ENCODE measurements at places on chromosomes 1 and 21. TPM values are rescaled to one million over a fixed set of nuclear protein-coding genes. Genes with fewer than 3 reads are reported as not detected.

GRCh38 chr1:236687273-236687672 lies 974 bp downstream of the ACTN2 start:
- no peak for DNase-seq

GRCh38 chr21:35239811-35240219 lies 190.7 kb upstream of the RUNX1 start:
- DNase-seq, result no peak

The DNASE2B gene
- total RNA-seq, result not detected

The OVAAL gene
- not detected for total RNA-seq

DNA sequence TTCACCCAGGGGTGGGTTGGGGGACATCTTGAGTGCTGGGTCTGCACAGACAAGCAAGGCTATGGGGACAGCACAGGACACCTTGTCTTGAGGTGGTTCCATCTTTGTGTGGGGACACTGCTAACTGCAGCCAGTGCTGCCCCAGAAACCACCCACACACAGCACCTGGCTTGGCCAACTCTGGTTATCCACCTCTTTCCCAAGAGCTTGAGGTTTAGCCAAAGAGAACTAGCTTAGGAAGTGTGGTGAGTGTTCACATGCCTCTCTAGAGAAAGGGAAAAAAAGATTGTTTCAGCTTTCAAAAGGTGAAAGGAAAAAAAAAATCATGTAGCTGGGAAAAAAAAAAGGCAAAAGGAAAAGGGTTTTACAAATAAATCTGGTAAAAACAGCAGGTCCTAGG lies 32.4 kb downstream of the BCAR3 start:
- no peak for DNase-seq

DNA sequence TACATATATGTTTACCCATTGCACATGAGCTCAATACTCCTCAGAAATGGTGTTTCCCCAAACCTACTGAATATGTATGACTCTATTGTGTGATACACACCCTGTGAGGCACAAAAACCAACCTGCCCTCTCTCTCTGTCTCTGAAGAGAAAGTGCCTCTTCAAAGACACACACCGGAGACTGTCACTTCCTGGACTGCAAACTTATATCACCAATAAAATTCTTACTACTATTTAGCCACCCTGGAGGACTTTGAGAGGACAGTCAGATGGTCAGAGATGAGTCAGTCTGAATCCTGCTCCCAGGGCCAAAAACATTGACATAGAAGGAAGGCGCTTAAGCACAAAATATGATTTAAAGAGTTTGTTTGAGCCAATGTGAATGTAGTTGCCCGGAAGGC lies 110.4 kb downstream of the PPIAL4G start:
- DNase-seq, result peak; percentile 60

GRCh38 chr1:84506002-84506728 lies at the start of the genes GNG5 and SPATA1:
TSS of gene GNG5 (minus strand) at chr1:84506581. CDS start at chr1:84506091, 490 bp downstream.
TSS of gene SPATA1 (plus strand) at chr1:84506386. CDS start at chr1:84516360, 9,974 bp downstream.
- peak; percentile 98 for DNase-seq

GRCh38 chr1:31345635-31346034 lies 27.2 kb downstream of the FABP3 start:
- no peak for DNase-seq

- DNase-seq, result no peak
These were observed 402.4 kb downstream of the OMA1 start for GRCh38 chr1:58143972-58144697.

DNA sequence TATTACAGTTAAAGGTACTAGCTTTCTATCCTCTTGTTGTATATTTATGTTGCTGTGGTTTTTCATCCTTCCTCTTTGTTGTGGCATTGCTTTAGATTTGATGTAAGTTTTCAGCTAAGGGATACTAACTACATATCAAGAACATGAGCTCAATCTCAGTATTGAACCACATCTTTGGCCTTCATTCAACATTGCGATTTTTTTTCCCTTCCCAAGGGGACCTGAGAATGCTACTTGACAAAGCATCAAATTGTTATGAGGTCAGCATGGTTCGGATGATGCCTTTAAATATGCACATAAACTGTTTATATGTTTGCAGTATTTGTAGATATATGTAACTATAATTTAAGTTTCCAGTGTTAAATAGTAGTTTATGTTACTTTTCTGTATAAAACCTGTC lies 31.7 kb upstream of the GPR88 start:
- DNase-seq, result no peak

DNA sequence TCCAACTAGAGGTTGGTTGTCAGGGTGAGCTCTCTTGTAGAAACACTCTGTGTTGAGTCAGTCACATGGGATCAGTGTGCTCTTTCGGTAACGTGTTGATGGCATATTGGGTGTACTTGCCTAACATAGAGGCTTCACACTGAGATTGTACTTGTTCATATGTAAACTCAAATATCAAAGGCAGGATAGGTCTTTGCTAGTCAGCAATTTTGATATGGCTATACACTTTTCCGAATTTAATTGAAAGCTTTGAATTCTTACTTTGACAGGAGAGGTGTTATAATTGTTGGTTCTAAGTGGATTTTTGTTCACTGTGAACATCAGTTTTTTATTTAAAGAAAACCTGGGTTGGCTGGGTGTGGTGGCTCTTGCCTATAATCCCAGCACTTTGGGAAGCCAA lies 16.4 kb upstream of the TGFB2 start:
- DNase-seq, result no peak

GRCh38 chr1:114564141-114564540 lies 17.3 kb downstream of the BCAS2 start:
- DNase-seq, result no peak

GRCh38 chr1:246537887-246538286 lies 28.2 kb downstream of the TFB2M start:
- no peak for DNase-seq

GRCh38 chr1:56074007-56074651 lies 505.2 kb downstream of the PLPP3 start:
- DNase-seq, result no peak

The WNT9A gene
- total RNA-seq, result 0.28 TPM

DNA sequence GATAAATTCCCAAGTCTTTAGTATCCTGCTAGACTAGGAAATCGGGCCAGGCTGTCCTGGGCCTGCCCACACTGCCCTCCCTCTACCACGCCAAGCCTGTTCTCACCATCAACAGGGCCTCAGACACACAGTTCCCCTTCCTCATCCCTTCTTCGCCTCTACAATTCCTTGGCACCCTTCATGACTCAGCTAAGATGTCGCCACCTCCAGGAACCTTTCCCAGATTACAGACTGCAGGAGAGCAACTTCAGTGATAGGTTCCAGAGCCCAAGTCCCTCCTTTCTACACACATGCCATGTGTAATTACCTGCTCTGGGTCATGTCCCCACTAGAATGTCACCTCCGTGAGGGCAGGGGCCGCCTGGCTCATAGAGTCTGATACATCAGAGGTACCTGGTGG lies 3.3 kb downstream of the RIMS3 start:
- no peak for DNase-seq

The VWA5B1 gene
- 0.22 TPM for total RNA-seq

The HPCAL4 gene
- total RNA-seq, result 0.35 TPM

DNA sequence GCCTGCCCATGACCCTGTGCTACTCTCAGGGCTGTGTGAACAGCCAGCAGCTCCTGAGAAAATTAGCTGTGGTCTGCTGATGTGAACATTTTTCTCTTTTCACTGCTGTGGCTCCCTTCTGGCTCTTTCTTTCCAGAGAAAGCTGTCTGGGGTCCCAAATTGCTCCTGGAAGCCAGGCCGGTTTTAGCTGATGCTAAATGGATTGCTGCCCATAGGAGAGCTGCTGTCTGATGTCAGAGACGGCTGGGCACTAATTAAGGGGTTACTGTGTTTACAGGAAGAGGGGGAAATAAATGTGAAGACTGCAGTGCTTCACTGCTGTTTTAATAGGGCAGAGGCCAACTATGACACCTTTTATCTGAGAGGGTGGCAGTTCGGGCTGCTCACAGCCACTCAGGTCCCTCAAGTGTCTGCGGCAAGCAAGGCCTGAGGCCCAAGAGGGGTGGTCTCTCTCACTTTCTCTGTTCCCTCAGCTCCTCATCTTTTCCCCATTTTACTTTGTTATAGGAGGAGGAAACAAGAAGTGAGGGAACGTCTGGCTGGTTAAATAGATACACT lies 106.0 kb upstream of the GNG12 start:
- DNase-seq, result no peak

DNA sequence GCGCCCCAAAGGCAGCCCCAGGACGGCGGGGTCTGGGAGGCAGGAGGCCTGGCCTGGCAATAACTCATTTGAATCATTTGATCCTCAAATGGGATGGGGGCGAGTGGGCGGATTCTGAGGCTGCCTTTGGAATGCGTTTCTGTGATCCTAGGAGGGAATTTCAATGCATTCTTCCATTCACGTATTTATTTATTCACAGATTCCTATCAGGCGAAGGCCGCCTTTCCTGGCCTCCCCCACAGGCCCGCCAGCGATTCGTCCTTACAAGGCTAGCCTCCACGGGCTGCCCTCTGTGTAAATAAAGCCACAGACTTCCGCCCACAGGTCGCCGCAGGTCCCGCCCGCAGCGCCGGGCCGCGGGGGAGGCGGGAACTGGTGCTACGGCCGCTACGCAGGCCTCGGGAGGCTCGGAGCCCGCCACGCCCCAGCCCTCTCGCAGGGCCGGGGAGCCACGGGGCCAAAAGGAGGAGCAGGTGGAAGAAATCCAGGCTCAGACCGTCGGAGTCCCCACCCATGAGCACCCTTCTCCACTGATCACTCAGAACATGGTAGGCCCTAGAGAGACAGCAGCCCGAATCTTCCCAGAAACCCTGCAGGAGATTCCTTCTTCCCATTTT lies 31.3 kb upstream of the JUN start:
- peak; percentile 72 for DNase-seq

The OR6Y1 gene
- not detected for total RNA-seq

DNA sequence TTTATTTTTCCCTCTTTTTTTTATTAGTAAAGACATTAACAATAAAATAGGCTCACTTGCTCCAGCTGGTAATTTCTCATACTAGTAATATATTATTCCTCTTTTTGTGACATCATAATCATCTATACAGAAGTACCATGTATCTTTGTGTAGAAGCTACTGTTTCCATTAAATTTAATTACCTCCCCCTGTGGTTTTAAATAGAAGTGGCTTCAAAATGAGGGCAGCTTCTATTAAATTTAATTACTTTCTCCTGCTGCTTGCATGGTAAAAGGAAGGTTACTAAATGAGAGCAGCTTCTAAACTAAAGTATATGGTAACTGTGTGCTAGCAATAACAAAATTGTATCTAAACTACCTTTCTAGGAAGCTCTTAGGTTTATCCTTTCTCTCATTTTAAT lies 94.0 kb downstream of the DPYD start:
- DNase-seq, result no peak

The HMGCS2 gene
- not detected for total RNA-seq

DNA sequence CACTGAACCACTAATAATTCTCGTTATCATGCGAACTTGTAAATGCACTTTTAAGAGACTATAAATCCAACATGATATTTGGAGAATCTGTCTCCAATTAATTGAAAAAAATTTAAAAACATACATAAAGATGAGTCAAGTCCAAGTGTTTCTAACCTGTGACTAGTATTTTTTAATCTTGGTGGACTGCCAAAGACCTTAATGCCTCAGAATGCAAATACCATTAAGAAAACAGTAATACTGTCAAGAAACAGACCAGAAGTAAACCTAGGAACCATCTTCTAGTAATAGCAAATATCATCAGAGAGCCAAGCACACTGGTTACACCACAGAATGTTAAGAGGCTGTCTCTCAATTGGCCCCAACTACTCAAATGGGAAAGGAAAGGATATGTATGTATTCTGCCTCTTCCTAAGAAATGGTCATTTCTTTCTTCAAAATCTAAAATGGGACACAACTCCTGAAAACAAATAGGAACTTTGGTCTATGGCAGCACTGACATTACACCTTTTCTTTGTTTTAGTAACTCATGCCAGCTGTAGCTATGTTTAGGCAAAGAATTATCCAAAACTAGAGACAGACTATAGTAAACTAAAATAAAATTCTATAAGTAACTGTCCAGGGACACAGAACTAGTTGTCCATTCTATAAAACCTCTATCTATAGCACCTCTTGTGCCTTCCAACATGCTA lies 15.8 kb downstream of the SCYL3 start:
- DNase-seq, result no peak

DNA sequence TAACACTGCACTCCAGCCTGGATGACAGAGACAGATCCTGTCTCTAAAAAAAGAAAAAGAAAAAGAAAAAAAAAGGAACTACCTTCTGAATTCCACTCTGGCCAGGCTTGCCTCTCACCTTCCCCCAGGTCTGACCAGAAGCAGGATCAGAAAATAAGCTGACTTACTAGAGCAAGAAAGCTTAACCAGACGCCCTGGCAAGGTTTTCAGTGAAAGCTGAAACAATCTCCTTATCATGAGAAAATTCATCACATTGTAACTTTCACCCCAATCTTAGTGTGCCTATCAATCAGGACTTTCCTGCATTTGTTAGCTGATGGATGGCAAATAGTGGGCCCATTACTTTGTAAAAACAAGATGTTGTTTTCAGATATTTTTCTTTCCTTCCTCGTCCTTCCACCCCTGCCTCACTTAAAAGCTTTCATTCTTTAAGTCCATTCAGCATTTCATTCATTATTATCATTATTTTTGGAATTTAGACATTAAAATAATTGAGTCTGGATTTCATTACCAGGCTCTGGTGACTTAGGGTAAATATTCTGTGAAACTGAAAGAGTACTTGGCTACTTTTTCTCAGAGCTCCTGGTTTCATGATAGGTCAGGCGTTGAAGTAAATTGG lies 96.5 kb upstream of the CD34 start:
- DNase-seq, result no peak

GRCh38 chr1:171653796-171654195 lies 1.3 kb upstream of the MYOC start:
- DNase-seq, result no peak

DNA sequence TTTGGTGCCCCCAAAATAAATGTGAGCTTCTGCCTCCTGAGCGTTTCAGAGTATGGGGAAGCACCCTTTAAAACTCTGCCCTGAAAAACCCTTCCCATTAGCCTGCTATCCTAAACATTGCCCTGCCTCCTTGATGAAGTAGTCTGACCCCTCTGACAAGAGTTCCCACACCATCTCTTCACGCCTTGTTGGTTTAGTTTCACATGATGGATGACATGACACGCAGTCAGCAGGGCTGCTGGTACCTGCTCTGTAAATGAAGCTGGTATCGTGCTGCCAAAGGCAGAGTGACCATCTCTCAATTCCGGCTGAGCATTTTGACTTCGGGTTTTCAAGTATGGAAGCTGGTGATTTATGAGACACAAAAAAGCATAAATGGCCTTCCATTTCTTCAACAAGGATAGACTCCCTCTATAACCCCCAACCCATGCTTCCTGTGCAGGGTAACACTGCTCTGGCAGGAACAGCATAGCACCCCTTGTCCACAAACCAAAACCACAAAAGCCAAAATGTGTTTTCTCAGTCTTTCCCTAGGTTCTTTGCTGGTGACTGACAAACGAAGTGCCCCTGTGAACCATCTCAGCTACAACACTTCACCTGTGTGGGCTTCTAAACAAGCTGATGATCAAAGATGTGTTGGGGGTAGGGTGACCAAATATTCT lies 444.6 kb downstream of the NUF2 start:
- DNase-seq, result no peak

The HIPK1 gene
- 75.6 TPM for total RNA-seq

Data from activated T-cell treated with anti-CD3 and anti-CD28 coated beads, Interleukin-2, amount 50 U/mL, for 72 hours (primary cell).